Activated CD4-positive, alpha-beta T cell treated with anti-CD3 and anti-CD28 coated beads, Interleukin-2, amount 50 U/mL, for 24 hours (primary cell): ENCODE measurements at places on chromosomes 2 and 18.

DNA sequence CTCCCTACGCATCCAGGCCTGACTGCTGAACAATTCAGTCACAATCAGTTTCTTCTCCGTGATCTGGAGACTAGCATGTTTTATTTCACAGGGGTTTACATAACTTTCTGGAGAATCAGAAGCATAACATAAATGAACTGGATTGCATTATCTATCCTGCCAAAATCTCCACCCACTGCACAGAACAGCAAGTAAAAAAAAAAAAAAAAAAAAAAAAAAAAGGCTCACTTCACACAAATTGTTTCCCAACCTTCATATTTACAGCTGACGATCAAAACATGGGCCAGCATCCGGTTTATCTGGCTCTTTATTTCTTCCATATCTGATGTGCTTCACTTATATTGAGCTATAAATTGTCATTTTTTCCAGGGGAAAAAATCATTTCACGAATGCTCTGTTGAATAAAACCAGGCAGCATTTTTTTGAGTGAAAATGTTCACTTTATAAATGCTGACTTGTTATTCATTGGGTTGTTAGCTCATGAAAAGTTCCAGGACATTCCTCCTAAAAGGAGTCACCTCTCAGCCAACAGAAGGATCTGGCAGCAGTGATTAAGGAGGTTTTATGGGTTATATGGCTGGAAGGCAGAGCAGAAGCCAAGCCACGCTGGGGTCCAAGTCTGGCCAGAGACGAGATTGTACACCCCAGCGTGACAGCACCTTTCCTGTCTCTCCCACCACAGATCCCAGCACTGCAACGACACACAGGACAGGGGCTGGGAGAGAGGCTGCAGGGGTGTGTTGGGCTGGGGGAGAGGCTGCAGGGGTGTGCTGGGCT, 51.2 kb upstream of the GLI2 start:
- DNase-seq = no peak

GRCh38 chr2:65443509-65444186, 11.2 kb upstream of the SPRED2 start:
- no peak for DNase-seq

- no peak for DNase-seq
These were observed 42.8 kb downstream of the OLA1 start for GRCh38 chr2:174205562-174205961.

DNA sequence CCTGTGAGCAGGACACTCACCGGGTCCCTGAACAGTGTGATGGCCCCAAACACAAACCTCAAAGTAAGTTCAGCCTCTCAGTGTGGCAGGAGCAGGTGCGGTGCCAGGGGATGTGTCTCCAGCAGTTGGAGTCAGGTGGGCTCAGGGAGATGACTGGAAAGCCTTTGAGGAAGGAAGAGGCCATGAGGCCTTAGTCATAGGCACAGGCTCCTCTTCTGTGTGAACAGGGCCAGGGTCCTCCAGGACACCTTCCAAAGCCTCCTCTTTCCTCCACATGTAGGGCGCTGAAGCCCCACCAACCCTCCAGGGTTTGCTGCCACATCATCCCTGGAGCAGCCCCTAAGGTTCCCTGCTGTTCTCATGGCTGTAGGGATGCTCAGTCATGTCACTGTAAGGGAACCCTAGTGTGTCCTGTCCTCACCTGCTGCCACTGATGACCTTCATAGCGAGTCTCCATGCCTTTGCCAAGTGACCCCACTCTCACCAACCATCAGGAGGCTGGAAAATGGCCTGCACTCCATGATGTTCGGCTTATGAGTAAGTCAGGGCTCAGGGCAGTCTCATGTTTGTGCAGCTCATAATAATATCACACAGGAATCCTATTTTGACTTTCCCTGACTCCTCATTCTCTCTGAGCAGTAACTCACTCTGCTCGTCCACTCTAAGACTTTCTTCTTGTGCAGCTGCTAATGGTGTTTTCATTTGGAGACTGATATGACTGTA, 1152.9 kb downstream of the RPIA start:
- no peak for DNase-seq

- DNase-seq = no peak
These were observed 45.6 kb downstream of the GPC1 start for GRCh38 chr2:240480834-240481623.

GRCh38 chr18:65516209-65516608, 234.6 kb upstream of the CDH7 start:
- DNase-seq = no peak

- no peak for DNase-seq
These were observed 33.9 kb downstream of the PAX3 start for GRCh38 chr2:222264791-222265320.

GRCh38 chr2:187397886-187398285, 50.2 kb downstream of the CALCRL start:
- no peak for DNase-seq
